H1 (cell line): ENCODE measurements at places on chromosomes 7 and 10. TPM values are rescaled to one million over a fixed set of nuclear protein-coding genes. Genes with fewer than 3 reads are reported as not detected.

Gene MLXIPL
- total RNA-seq, result 8.6 and 9.4 TPM in 2 replicates

Gene TFAM
- 97.3 and 97.5 TPM in 2 replicates for total RNA-seq

Gene NEURL1
- 0.58 and 0.73 TPM in 2 replicates for total RNA-seq

Gene NPSR1
- not detected in 2 replicates for total RNA-seq

Gene SPDYE2B
- total RNA-seq, result not detected in 2 replicates

- peaks cover 16% of the 10 kb centered on the region for H3K4me1 ChIP-seq
- no peaks in the 10 kb centered on the region for H3K36me3 ChIP-seq
- DNase-seq, result no peak
- no peak overlapping the region for H3K27ac ChIP-seq
- H3K27me3 ChIP-seq, result no peaks in the 10 kb centered on the region
Observed at GRCh38 chr10:22618078-22618785, 96.1 kb downstream of the PIP4K2A start.

GRCh38 chr10:20267734-20268133, 451.5 kb downstream of the PLXDC2 start:
- no peaks in the 10 kb centered on the region for H3K4me1 ChIP-seq
- H3K4me3 ChIP-seq, result no peak overlapping the region
- H3K36me3 ChIP-seq, result no peaks in the 10 kb centered on the region
- H3K27ac ChIP-seq, result no peak overlapping the region

GRCh38 chr7:81284576-81284975, 365.7 kb upstream of the SEMA3C start:
- no peaks in the 10 kb centered on the region for H3K27me3 ChIP-seq
- DNase-seq, result no peak
- H3K27ac ChIP-seq, result no peak overlapping the region
- no peaks in the 10 kb centered on the region for H3K4me1 ChIP-seq
- no peaks in the 10 kb centered on the region for H3K36me3 ChIP-seq
- H3K4me3 ChIP-seq, result no peak overlapping the region

DNA sequence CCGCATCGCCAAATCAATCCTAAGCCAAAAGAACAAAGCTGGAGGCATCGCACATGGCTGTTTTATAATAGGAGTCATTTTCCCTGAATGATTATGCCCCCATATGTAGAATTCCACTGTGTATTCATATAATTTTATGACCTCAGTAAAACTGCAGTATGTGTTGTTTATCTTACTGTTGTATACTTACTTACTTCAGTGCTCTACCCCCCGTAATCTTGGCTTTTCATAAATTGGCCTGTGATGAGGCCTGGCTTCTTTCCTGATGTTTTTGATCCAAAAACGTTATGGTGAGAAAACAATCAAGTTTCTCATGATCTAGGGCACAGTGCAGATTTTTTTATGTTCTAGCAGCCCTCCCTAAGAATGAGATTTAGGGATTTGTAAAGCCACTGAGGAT, 306.4 kb upstream of the FZD1 start:
- no peak overlapping the region for H3K4me3 ChIP-seq
- no peaks in the 10 kb centered on the region for H3K27me3 ChIP-seq
- no peaks in the 10 kb centered on the region for H3K36me3 ChIP-seq
- no peaks in the 10 kb centered on the region for H3K4me1 ChIP-seq
- no peak for DNase-seq
- no peak overlapping the region for H3K27ac ChIP-seq

GRCh38 chr10:112738606-112739591, 211.1 kb upstream of the TCF7L2 start:
- no peaks in the 10 kb centered on the region for H3K27me3 ChIP-seq
- DNase-seq, result no peak
- no peak overlapping the region; the same call in 1 of the 2 replicates for H3K27ac ChIP-seq
- H3K4me3 ChIP-seq, result no peak overlapping the region

GRCh38 chr10:27713941-27714340, 31.7 kb downstream of the MKX start:
- no peak overlapping the region for H3K4me3 ChIP-seq
- H3K27ac ChIP-seq, result no peak overlapping the region
- no peaks in the 10 kb centered on the region for H3K36me3 ChIP-seq
- H3K4me1 ChIP-seq, result no peaks in the 10 kb centered on the region
- H3K27me3 ChIP-seq, result no peaks in the 10 kb centered on the region

DNA sequence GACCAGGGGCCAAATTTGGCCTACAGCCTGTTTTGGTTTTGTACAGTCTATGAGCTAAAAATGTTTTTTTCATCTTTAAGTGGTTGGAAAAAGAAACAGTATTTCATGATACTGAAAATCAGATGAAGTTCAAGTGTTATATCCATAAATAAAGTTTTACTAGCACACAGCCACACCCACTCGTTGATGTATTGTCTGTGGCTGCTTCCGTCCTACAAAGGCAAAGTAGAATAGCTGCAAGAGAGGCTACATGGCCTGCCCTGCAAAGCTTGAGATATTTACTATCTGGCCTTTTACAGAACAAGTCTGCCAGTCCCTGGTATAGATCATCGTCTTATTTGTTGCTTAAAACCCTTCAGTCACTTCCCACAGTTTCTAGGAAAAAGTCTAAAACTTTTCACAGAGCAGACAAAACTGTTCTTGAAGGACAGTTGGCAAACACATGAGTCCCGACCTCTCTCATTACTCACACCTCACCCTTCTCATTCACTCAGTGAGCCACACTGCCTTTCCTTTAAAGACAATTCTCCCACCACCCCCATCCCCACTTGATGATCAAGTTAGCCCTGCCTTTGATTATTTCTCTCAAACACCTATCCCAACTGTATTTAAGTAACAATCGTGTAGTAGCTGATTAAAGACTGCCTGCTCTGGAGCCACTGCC, 9.9 kb downstream of the RHEB start:
- H3K27me3 ChIP-seq, result no peaks in the 10 kb centered on the region
- no peak for DNase-seq
- no peak overlapping the region for H3K4me3 ChIP-seq
- no peaks in the 10 kb centered on the region for H3K36me3 ChIP-seq
- peaks cover 6% of the 10 kb centered on the region for H3K4me1 ChIP-seq

- no peak overlapping the region for H3K4me3 ChIP-seq
- no peaks in the 10 kb centered on the region for H3K27me3 ChIP-seq
- no peaks in the 10 kb centered on the region for H3K4me1 ChIP-seq
- H3K27ac ChIP-seq, result no peak overlapping the region
- H3K36me3 ChIP-seq, result no peaks in the 10 kb centered on the region
Observed at GRCh38 chr7:40205992-40206391, 71.2 kb downstream of the SUGCT start.

DNA sequence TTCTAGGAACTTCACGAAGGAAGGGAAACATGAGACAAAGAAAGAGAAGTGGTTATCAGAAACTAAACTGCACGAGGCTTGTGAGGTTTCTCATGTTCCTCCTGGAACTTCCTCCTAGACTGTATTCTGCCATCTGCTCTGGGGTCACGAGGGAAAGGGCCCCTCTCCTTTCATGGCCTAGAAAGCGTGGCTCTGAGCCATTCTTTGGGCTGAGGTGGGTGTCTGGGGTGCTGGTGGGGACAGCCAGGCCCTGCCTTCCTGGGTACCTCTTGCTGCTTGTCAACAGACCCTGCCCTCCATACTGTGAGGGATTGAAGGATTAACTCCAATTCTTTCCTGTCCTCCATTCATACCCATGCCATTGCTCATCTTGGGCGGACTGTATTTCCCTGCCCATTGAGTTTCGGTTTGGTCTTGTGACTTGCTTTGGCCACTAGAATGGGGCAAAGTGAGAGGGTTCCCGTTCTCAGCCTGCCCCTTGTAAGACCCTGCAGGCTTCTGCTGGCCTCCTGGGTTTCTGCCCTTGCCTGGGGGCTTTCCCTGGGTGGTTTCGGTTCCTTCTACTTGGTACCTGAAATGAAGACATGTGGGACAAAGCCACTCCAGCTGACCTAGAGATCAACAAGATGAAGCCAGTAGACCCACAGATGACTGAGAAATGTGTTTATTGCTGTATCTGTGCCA, 14.9 kb upstream of the GIMAP8 start:
- DNase-seq, result no peak
- no peaks in the 10 kb centered on the region for H3K36me3 ChIP-seq
- no peaks in the 10 kb centered on the region for H3K4me1 ChIP-seq
- H3K4me3 ChIP-seq, result no peak overlapping the region

DNA sequence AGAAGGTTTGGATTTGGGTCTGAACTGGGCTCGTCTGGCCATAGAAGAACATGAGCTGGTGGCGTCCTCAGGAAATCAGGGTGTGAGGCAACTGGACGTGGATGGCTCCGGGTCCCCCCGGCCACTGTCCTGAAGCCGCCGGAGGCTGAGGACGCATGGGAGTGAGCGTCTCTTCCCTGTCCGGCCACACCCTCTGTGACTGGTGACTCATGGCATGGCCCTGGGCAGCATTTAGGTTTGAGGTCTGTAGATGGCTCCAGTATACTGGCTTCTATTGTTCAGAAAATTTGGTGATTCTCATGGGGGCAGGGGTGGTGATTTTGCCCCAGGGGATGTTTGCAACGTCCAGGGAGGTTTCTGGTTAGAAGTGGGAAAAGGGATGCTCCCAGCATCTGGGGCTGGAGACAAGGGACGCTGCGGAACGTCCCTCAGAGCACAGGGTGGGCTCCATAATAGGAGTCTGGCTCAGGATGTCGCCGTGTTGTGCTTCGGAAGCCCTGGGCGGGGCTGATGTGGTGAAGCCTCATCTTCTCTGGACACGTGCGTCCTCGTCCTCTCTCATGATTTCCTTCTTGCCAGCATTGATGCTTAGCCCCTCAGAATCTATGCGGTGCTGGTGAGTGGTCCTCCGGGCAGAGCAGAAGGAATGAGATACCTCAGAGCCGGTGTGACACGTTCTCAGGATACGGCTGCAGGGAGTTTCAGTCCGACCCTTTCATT, 49.9 kb downstream of the PITRM1 start:
- H3K27ac ChIP-seq, result no peak overlapping the region
- H3K36me3 ChIP-seq, result peaks cover 57% of the 10 kb centered on the region
- no peak overlapping the region for H3K4me3 ChIP-seq
- no peaks in the 10 kb centered on the region for H3K27me3 ChIP-seq
- no peaks in the 10 kb centered on the region for H3K4me1 ChIP-seq

- no peaks in the 10 kb centered on the region for H3K27me3 ChIP-seq
- no peak for DNase-seq
- H3K27ac ChIP-seq, result no peak overlapping the region
- no peaks in the 10 kb centered on the region for H3K4me1 ChIP-seq
Observed at GRCh38 chr10:129792141-129792540, 171.9 kb downstream of the EBF3 start.

DNA sequence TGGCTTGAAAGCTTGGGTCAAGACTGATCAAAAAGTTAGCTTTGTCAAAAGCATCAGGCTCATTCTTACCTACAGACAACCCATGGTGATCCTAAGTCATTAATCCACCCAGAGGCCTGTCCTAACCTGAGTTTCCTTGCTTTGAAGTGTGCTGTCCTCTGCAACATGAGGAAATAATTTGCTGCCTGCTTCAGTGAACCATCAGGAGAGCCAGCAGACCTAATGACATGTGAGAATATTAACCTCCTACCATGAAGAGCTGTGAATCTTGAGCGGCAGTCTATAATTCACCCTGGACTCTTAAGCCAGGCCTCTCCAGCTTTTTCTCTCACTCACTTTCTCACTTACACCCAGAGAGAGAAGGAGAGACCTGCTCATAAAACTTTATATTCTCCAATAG, 590.0 kb downstream of the LRMDA start:
- H3K4me1 ChIP-seq, result no peaks in the 10 kb centered on the region
- no peak overlapping the region for H3K27ac ChIP-seq
- H3K4me3 ChIP-seq, result no peak overlapping the region
- H3K36me3 ChIP-seq, result no peaks in the 10 kb centered on the region
- no peak for DNase-seq

DNA sequence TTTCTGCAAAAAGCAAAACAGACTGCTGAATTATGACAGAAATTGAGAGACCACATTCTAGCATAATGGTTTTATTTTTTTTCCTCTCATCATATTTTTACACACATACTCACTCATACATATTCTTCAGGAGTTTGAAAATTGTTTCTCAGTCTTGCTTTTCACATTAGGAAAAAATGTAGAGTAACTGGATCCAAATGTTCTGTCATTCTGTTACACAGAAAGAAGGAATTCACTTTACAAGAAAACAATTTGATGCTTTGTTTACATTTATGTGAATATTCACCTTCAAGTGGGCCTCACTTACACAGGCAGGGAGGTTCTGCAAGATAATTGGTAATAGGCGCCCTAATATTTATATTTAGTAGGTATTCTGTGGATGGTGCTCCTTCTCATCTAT, 82.0 kb downstream of the ARL4A start:
- no peak overlapping the region for H3K27ac ChIP-seq
- H3K4me3 ChIP-seq, result no peak overlapping the region

- H3K27me3 ChIP-seq, result no peaks in the 10 kb centered on the region
- DNase-seq, result no peak
- no peak overlapping the region for H3K4me3 ChIP-seq
- H3K36me3 ChIP-seq, result no peaks in the 10 kb centered on the region
- H3K4me1 ChIP-seq, result no peaks in the 10 kb centered on the region
Observed at GRCh38 chr10:1121271-1121970, 65.2 kb downstream of the WDR37 start.

DNA sequence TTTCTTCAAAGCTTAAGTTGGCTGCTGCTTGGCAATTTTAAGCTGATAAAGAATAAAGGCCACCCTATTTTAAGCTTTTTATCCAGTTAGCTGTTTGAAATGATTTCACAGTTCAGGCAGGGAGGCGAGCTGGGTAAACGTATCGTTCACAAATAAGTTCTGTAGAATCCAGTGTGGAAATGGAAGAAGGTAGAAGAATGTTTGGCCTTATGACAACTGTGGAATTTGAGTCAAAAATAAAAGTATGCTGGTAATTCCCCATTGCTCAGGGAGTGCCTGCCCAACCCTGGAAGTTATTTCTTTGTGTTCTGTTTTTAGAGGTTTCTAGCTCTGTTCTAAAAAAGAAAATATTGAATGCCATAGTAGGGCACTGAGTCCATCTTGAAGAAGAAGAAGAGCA, 113.1 kb downstream of the ARL4A start:
- DNase-seq, result no peak
- no peaks in the 10 kb centered on the region for H3K4me1 ChIP-seq
- no peaks in the 10 kb centered on the region for H3K27me3 ChIP-seq
- H3K4me3 ChIP-seq, result no peak overlapping the region
- no peaks in the 10 kb centered on the region for H3K36me3 ChIP-seq

- no peaks in the 10 kb centered on the region for H3K27me3 ChIP-seq
- no peak overlapping the region for H3K27ac ChIP-seq
- H3K36me3 ChIP-seq, result no peaks in the 10 kb centered on the region
Observed at GRCh38 chr7:144565586-144565985, 162.1 kb upstream of the NOBOX start.

- H3K27ac ChIP-seq, result no peak overlapping the region
- no peak overlapping the region for H3K4me3 ChIP-seq
- no peaks in the 10 kb centered on the region for H3K36me3 ChIP-seq
- no peaks in the 10 kb centered on the region for H3K27me3 ChIP-seq
- peaks cover 8% of the 10 kb centered on the region; the same call in 1 of the 2 replicates for H3K4me1 ChIP-seq
Observed at GRCh38 chr7:43535810-43536585, 46.9 kb upstream of the STK17A start.

DNA sequence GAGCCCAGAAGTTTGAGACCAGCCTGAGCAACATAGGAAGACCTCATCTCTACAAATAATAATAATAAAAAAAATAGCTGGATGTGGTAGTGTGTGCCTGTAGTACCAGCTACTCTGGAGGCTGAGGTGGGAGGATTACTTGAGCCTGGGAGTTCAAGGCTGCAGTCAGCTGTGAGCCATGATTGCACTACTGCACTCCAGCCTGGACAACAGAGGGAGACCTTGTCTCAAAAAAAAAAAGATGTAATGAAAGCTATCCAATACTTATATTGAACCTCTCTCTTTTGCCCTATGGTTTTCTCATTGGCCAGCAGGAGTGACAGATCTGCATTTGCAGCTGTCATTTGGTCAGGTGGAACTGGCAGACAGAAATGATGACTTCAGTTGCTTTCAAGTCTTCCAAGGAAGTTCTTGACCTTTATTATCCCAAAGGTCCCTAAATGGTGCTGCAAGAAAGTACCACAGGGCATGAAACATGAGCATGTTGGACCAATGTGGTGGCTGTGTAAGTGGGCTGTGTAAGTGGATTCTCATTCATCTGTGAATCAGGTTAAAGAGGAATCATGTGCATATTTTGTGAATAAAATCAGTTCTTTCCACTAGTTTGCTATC, 99.4 kb downstream of the CALD1 start:
- no peaks in the 10 kb centered on the region for H3K36me3 ChIP-seq
- no peak for DNase-seq
- no peak overlapping the region for H3K27ac ChIP-seq
- no peaks in the 10 kb centered on the region for H3K4me1 ChIP-seq
